ENCODE measurements at places on chromosomes 16 and 17.

GRCh38 chr17:63694950-63695773 is 4.8 kb downstream of the LIMD2 start:
- no peak for DNase-seq

- DNase-seq = no peak
Measured at GRCh38 chr17:9261081-9262012, 240.0 kb downstream of the NTN1 start.

- peak; percentile 58 for DNase-seq
Measured at GRCh38 chr16:24382762-24383407, 126.8 kb downstream of the CACNG3 start.

DNA sequence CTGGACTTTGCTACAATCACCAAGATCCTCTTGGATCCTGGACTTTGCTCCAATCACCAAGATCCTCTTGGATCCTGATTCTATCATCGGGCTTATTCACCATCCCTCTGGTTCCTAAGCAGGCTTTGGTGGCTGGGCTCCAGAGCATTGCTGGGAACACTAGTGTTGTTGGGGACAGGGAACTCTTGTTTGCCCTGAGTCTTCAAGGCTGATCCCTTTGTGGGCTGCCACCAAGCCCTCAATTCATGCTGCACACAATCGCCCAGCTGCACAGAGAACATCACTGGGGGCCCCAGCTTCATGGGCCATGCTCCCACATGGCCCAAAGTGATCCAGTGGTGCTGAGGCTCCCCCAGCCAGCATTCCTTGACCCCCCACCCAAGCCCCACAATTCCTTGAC is 88.3 kb downstream of the TMEM132E start:
- DNase-seq = no peak

- DNase-seq = peak; percentile 72
Measured at GRCh38 chr17:81097134-81097942, 62.4 kb downstream of the BAIAP2 start.

DNA sequence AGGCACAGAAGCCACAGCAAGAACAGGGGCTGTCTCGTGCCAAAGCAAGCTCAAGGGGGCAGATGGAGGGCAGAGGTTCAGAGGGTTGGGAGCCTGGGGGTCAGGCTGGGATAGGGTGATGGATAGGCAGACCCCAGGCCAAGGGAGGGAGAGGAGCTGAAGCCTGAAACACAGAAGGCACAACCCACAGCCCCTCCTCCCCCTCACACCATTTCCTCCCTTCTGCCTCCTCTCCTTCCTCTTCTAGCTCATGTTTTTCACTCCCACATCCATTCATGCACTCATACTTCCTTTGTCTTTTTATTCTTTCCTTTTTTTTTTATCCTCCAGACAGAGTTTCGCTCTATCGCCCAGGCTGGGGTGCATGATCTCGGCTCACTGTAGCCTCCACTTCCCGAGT is 61.1 kb downstream of the SOCS1 start:
- DNase-seq = no peak

DNA sequence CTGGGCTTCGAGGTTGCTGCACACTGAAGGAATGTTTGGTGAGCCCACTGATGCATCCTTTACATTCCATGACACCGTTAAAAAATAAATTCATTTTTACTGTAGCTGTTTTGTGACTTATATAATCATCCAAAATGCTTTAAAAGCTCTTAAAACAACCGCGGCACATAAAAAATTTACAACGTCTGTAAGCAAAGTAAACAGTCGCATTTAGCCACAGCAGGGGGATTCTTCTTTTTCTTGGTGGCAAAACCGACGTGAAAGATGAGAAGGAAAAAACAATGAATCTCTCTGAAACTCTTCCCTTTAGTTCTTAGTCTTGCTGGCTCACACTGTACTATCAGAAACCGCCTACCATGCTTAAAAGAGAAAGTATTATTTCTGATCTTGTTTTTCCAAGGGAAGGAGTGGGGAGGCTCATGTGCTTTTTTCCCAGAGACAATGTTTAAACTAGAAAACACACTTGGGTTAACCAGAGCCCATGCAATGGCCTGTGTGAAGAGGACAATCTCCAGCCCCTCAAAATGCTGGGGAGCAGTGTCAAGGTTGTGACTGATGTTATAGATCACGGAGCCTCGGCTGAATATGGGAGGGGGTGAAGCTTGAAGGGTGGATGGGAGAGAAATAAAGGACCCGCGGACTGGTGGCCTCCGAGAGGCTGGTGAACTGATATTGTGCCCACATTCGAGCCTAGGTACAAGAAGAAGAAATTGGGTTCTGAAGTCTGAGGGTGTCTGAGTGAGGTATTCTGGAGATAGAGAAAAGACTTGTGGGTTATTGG is 91.1 kb downstream of the IRF8 start:
- no peak for DNase-seq

- DNase-seq = no peak
Measured at GRCh38 chr16:9094011-9094846, 2.8 kb downstream of the HAPSTR1 start.

- DNase-seq = no peak
Measured at GRCh38 chr16:57048095-57048494, 44.3 kb upstream of the CPNE2 start.

GRCh38 chr17:82474223-82475010 is 15.9 kb downstream of the NARF start:
- DNase-seq = no peak

DNA sequence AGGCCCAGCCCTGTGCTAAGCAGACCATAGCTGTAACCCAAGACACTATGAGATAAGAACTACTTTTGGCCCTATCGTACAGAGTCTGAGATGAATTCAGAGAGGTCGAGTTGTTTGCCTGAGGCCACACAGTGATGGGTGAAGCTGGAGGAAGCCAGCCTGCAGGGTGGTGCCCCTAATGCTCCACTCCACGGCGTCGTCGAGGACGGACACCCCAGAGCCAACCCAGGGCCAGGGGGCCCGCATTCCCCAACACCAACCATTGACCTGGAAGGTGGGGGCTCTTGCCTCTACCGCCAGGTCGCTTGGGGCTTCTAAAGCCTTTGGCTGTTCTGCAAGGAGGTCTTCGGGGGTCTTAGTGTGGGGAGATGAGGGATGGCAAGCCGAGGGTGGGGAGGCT is 84.1 kb downstream of the IRF8 start:
- DNase-seq = no peak

DNA sequence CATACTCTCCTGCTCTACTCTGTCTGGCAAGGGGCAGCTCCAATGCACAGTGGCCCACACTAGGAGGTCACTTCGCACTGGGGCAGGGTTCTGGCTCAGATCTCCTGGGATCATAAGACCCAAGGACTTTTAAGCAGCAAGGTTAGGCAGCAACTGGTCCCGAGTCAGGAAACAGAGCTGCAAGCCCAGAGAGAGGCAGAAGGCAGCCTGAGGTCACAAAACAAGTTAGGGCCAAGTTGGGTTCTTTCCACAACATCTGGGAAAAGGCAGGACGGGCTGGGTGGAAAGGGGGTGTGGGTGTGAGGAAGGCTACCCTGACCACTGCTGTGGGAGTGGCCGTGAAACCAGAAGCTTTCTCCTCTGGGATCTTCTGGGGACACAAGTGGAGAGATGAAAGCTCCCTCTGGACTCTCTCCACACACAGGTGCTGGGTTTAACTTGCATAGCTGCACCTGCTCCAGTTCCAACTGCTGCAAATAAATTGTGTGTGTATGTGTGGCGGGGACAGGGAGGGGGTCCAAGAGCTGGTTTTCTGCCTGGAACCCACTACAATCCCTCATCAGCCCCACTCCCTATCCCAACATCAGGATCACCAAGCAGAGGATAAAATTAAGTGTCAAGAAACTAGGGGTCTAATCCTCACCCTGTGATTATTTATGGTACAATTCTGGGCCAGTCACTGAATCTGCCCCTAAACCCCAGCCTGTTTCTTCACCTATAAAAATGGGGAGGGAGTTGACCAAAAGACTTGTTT is 8.0 kb upstream of the TSPOAP1 start:
- DNase-seq = no peak

- DNase-seq = no peak
Measured at GRCh38 chr17:33383488-33384023, 90.5 kb upstream of the ASIC2 start.

DNA sequence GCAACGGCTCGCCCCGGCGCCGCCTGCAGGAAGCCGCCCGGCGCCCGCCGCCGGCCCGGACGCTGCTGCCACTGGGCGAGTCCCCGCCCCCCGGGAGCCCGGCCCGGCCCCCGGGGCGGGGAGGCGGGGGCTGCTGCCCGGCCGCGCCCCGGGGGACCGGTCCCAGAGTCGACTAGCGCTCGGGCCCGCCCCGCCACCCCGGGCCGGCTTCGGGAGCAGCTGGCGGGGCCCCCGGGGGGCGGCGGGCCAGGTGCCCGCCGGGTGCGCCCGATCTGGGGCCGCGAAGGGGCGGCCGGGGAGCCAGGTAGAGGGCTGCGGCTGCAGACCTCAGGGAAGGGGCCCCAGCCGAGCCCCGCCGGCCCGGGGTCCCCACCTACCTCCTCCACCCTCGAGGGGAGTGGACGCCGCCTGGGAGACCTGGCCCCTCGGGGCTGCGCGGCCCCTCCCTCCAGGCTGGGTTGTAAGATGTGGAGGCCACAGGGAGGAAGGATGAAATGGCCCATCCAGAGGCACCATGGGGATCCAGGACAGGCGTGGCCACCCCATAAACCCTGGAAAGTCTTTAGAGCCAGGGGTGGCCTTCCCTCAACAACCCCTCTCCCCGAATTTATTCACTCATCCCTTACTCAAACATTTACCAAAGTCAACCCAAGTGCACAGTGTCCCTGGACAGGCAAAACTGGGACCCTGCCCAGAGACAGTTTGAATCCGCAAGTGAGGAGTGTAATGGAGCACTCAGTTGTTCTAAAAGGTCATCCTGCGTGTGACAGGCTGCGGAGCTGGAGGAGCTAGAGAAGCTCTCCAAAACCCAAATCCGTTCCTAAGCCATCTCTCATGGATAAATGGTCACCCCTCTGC is at the start of gene CDYL2:
Gene CDYL2 (minus strand): TSS at position 73 of the 858 bp plus-strand sequence. CDS start 425 bp downstream, outside the sequence.
- DNase-seq = peak; percentile 31

GRCh38 chr17:58279736-58280479 is 827 bp downstream of the MPO start:
- no peak for DNase-seq

- DNase-seq = no peak
Measured at GRCh38 chr17:57557416-57557815, 187.7 kb downstream of the CCDC182 start.

DNA sequence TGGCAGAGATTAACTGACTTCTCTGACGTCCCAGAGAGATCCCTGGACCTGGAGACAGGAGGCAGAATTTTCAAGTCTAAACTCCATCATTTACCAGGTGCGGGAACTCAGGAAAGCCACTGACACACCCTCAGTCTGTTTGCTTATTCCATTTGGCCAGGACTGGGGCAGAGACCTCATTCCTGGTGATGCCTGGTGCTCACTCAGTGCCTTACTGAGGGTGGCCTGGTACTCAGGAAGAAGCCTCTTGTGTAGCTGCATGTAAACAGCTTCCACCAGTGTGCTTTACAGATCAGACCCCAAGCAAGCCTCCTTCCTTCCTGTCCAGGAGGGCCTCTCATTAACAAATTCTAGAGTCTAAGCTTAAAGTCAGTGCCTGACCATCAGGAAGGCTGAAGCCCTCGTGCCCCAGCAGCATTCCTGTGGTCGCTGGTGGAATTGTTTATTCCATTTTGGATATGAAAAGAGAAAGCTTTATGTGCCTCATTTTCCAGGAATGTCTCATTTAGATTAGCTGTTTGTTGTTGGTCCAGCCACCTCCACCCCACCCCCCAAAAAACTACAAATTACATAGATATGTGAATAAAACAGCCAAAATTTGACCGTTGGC is 236.1 kb upstream of the CDH5 start:
- DNase-seq = no peak

DNA sequence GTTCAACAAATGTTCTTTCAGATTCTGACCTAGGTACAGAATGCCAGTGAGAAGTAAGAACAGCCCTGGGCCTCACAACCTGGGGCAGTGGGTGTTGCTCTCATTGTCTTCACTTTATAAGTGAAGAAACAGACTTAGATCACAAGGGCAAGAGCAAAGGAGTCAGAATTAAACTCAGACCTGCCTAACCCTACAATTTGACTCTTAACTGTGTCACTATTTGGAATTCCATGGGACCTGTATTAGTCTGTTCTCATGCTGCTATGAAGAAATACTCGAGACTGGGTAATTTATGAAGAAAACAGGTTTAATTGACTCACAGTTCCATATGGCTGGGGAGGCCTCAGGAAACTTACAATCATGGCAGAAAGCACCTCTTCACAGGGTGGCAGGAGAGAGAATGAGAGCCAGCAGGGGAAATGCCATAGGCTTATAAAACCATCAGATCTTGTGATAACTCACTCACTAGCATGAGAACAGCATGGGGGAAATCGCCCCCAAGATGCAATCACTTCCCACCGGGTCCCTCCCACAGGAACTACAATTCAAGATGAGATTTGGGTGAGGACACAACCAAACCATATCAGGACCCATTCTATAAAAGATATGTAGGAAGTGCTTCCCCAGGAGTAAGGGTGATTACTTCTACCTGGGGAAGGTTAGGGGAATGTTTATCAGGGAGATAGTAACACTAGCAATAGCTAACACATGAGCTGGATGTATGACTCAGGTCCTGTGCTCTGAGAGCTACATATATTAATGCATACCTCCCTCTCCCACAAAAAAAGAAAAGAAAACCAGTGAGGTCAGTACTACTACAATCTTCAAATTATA is 270.1 kb downstream of the SOX9 start:
- no peak for DNase-seq

DNA sequence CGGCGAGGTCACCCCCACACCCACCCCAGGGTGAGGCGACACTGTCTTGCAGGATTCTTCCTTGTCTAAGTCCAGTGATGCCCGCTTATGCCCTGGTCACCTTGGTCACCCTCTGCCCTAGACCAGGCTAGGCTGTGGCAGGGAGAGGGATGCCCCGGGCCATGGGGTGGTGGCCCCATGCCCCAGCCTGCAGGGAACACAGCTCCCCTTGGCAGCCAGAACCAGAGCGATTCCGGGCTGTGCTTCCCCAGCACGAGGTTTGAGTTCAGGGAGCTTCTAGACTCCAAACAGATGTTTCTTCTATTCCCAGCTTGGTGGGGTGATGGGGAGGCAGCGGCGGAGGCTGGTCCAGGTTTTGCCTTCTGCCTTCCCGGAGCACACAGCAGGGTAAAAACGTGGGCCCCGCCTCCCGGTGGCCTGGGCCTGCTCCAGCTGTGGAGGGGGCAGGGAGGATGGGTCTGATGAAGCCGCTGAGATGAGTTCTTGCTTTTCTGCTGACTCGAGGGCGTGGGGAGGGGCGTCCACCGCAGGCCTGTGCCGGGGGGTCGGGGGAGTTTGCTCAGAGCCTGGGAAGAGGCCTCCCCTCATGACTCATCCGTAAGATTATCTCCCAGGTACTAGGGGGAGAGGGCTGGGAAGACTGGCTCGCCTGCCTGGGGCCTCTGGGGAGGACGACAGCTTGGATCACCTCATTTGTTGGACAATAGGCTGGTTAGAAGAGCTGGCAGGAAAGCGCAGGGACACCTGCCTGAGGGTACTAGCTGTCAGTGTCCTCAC is 15.4 kb downstream of the SMTNL2 start:
- peak; percentile 74 for DNase-seq

- no peak for DNase-seq
Measured at GRCh38 chr16:15636392-15636873, 6.5 kb downstream of the MARF1 start.

- DNase-seq = no peak
Measured at GRCh38 chr16:23611936-23612335, 15.8 kb upstream of the NDUFAB1 start.

Measured in GM23338 (cell line).